ENCODE measurements at places on chromosomes 3 and 15.

DNA sequence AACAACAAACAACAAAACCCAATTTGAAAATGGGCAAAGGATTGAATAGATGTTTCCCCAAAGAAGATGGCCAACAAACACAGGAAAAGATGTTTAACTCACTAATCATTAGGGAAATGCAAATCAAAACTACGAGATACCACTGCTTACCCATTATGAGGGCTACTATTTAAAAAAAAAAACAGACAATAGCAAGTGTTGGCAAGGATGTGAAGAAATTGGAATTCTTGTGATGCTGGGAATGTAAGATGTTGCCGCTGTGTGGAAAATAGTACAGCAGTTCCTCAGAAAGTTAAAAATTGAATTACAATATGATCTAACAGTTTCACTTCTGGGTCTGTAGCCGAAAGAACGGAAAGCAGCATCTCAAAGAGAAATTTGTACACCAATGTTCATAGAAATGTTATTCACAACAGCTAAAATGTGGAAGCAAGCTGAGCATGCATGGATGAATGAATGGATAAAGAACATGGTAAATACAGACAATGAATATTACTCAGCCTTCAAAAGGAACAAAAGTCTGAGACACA is 121.9 kb downstream of the CHSY1 start:
- no peak for DNase-seq

- no peak for DNase-seq
Measured at GRCh38 chr3:96813820-96814650, at the start of gene EPHA6. Gene EPHA6 (plus strand): TSS chr3:96814594.

DNA sequence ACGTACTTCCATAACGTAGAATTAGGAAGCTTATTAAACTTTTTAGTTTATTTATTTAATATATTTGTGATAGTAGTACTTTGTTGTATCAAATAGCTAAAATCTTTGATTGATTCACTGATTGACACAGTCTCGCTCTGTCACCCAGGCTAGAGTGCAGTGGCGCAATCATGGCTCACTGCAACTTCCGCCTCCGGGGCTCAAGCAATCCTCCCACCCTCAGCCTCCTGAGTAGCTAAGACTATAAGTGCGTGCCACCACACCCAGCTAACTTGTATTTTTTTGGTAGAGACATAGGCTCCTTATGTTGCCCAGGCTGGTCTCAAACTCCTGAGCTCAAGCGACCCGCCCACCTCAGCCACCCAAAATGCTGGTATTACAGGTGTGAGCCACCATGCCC is 5.7 kb downstream of the APH1B start:
- no peak for DNase-seq

- DNase-seq, result no peak
Measured at GRCh38 chr3:152195206-152195605, 73.5 kb upstream of the MBNL1 start.

DNA sequence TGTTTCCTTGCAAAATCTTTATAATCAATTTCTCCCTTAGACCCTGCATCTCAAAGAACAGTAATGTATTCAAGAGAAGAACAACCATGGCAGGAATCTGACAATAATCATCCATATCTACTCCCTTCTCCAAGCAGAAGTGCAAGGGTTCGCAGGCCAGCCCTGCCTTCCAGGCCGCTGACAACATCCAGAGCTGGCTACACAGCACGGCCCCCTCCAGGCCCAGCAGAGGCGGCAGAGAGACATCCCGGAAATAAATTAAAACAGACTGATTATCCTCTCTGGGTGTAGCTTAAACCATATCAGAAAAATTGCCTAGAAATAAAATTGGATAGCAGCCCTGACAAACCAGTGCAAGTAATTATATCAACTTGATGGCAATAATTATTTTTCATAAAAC is 223.3 kb downstream of the FAM43A start:
- no peak for DNase-seq

GRCh38 chr15:29945943-29946596 is 123.8 kb upstream of the TJP1 start:
- no peak for DNase-seq

GRCh38 chr3:193897288-193897687 is 238.7 kb upstream of the HES1 start:
- DNase-seq, result no peak

DNA sequence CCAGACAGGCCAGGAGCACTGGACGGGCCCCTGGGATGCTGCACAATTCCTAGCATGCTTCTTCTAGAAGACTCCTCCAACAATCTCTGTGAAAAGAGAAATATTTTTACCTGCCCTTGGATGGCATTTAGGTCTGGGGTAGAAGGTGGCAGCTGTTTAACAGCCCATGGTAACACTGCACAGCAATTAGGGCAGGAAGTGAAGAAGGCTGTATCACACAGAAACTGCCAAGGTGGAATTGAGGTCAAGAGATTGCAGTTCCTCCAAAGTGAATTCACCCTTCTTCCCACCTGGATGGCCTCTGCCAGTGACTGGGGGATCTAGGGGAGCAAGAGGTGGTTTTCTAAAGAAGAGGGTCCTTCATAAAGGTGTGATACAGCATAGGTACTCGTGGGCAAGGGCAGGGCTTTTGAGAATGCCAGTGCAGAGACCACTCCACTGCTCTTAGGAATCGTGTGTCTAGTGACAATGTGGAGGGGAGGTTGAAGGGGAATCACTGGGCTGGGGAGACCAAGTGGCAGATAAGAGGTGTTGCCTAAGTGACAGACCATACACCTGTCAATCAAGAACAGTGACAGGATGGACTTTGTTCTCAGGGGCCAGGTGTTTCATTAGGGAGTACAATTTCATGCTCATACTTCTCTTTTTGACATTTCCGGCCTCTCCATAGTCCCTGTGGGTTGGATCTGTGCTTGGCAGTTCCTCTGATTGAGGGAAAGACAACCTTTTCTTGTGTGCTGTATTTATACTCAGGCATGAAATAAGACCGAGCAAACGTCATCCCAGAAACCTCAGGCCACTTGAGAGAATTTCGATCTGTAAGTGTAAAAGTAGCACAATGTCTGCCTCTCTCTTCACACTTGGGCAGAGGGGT is 83.5 kb upstream of the BCL6 start:
- DNase-seq, result no peak

DNA sequence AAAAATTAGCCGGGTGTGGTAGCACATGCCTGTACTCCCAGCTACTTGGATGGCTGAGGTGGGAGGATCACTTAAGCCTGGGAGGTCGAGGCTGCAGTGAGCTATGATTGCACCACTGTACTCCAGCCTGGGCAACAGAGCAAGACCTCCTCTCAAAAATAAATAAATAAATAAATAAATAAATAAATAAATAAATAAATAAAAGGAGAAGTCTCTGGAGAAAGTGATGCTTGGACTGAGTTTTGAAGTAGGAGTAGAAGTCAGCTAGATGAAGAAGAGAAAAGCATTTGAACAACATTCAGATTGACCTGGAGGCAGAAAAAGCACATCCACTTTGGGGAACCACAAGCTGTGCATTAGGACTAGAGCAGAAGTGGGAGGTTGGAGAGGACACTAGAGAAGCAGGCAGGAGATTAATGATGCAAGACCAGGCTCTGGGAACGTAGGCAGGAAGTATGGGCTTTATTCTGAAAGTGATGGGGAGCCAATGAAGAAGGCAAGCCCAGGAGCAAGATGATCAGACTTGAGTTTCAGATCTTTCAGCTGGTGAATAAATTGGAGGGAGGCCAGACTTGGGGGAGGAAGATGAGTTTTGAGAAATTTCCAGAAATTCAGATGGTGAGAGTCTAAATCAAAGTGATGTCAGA is 48.7 kb downstream of the KLHL6 start:
- DNase-seq, result no peak

DNA sequence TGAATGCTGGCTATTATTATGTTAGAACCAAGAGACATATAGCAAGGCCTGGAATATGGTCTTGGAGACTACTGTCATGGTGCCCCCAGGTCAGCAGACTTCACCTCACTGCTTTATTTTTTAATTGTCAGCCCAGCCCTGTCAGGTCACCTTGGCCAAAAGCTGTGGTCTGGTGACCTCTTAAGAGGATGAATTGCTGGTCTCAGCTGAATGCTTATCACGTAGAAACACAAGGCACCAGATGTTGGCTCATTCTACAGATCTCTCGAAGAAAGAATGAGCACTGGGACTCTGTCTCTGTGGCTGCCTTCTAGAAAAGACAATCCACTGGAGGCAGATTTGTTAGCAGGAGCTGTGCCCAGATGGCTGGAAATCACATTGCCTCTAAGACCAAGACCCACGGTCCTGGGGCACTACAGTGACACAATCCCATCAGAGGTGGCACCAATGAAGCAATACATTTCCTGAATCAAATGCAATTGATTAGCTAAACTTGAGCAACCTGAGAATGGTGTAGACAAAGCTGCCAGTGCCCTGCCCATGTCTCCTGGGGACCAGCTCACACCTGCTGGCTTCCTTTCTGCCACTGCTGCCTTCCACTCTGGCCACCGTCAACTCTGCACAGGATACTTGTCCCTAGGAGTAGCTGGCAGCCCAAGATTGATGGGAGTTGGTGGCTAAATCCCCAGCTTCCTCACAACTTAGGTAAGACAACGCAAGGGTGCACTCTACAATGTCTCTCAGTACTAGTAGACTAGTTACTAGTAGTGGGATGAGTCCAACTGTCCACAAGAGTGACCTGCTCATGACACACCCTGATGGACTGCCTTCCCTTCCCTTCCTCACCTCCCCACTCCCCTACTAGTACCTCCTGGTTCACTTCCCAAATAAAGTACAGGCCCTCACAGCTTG is 384.9 kb upstream of the PROK2 start:
- DNase-seq, result no peak

DNA sequence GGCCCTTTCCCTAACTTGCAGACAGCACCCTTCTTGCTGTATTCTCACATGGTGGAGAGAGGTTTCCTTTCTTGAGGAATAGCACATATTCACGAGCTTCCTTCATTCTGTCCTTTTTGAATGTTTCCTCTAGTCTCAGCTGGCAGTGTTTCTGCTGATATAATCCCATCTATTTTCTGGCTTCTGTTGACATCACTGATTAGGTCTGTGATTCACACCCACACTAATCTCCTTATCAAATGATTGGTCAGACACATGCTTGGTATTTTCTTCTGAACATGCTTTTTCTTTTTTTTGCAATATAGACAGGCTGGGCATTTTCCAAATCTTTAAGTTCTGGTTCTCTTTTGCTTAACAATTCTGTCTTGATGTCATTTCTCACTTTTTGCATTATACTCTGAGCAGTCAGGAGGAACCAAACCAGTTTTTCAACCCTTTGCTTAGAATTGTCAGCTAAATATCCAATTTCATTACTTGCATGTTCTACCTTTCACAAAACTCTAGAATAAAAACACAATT is 65.4 kb downstream of the OXSM start:
- DNase-seq, result no peak

GRCh38 chr15:75921732-75922703 is 18.3 kb downstream of the FBXO22 start:
- DNase-seq, result no peak

- DNase-seq, result no peak
Measured at GRCh38 chr3:86782286-86782685, 208.7 kb downstream of the VGLL3 start.

DNA sequence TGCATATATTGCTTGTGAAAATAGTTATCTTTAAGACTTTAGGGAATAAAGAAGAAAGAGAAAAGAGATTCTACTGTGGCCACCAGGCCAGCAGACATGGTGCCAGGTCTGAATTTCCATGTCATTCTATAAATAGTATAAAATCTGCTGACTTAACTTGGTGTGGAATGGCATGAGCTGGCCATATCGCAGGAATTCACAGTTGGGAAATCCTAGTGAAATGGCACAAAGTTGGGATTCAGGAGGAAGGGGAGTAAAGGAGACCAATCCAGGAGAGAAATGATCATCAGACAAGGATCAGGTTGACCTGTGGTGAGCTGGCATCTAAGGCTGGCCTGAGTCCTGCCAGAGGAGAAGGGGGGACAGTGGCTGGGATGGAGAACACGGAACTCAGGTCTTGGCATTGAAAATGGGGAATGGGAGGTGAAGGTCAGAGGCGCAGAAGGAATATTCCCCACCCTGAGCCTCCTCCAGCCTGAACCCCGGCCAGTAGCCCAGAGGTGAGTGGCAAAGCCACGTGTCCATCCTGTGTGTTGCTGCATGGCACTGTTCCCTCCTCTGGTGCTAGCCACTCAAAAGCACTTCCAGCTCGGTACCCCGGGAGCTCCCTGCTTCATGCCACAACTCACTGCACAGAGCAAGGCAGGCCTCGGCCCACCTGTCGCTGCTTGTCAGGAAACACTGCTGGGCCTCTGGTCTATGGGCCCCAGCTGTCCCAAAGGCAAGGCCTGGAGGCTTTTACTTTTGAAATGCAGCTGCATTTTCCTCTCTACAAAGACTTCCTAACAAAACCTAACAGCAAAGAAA is 51.4 kb downstream of the SSUH2 start:
- no peak for DNase-seq

DNA sequence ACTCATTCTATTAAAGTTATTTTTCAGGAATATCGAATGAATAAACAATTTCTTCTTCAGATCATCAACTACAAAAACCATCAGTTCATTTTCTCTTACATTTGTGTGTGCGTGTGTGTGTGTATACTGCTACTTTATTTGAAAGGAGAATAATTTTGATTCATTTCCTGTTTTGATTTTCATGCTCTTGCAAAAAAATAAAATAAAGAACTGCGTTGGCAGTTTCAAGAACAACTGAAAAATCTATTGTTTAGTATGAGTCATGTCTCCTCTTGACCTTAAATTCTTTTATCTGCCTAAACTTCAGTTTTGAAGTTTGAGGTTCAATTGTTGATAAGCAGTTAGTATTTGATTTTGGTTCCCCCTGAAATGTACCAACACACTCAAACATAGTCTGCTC is 540.8 kb downstream of the FGF12 start:
- no peak for DNase-seq

DNA sequence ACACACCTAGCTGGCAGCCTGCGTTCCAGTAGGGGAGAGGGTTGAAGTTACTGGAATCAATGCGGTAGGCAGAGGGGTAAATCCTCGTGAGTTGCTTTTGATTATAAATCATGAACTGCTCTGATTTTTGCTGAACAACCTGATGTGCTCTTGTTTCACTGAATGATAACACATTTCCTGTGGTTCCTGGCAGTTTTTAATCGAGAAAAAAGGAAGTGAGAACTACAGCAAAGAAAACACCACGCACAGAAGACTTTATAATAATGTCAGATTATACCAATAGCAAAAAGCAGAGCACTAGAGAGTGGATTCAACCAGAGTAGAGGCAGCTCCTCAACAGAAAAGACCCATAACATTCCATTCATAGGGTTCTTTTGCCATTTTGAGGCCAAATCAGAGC is 200.8 kb upstream of the STRIT1 start:
- no peak for DNase-seq

- DNase-seq, result no peak
Measured at GRCh38 chr3:61369678-61370077, 118.4 kb upstream of the FHIT start.

All from SIG-M5 (cell line).